Smooth muscle cell of the umbilical artery (primary cell): ENCODE measurements at places on chromosomes 11 and 22. TPM values are rescaled to one million over a fixed set of nuclear protein-coding genes. Genes with fewer than 3 reads are reported as not detected.

CRYBA4 gene
- not detected in 2 replicates for total RNA-seq

RHOG gene
- total RNA-seq: 9.2 and 19.7 TPM in 2 replicates

OR51E2 gene
- total RNA-seq: 0.59 and 1.8 TPM in 2 replicates

SYCE3 gene
- not detected in 2 replicates for total RNA-seq

PSMD13 gene
- total RNA-seq: 106 and 125 TPM in 2 replicates

ATXN10 gene
- total RNA-seq: 206 and 221 TPM in 2 replicates

PKNOX2 gene
- total RNA-seq: 1.8 TPM in 2 replicates

SLC25A45 gene
- total RNA-seq: 1.2 and 1.5 TPM in 2 replicates

TMPRSS6 gene
- not detected in 2 replicates for total RNA-seq

SIDT2 gene
- 19.6 and 35.8 TPM in 2 replicates for total RNA-seq

ACR gene
- not detected in 2 replicates for total RNA-seq

IGF2 gene
- total RNA-seq: under 0.01 and 1.5 TPM in 2 replicates

PIWIL4 gene
- total RNA-seq: 0.89 and 2.5 TPM in 2 replicates
